ENCODE measurements at places on chromosomes 6 and 20.

- DNase-seq = no peak
Observed at GRCh38 chr6:119318730-119319129, 30.8 kb downstream of the MAN1A1 start.

GRCh38 chr6:108294297-108294726 is 542 bp upstream of the AFG1L start:
- DNase-seq = no peak

- no peak for DNase-seq
Observed at GRCh38 chr6:37727996-37728395, 30.3 kb upstream of the MDGA1 start.

- DNase-seq = no peak
Observed at GRCh38 chr6:73309785-73310502, 44.1 kb downstream of the DPPA5 start.

DNA sequence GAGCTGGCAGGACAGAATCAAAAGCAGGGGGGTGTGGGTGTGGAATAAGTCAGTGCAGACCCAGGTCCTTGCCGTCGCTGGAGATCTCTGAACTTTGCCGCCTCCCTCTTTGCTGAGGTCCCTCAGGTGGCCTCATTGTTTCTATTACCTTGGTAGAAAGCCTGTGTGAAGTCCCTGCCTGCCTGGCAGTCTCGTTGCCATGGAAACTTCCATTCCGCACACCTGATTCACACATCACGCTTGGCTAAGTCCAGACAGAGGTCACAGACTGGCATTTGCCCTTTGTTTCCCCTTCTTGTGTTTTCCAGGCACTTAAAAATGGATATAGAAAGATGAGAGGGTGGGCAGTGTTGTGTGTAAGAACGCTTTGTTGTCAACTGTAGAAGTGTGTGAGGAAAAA is 260.6 kb downstream of the PRL start:
- no peak for DNase-seq

- DNase-seq = peak; percentile 25
Observed at GRCh38 chr6:87066449-87067333, 28.2 kb downstream of the CGA start.

Data from NCI-H1694 (cell line).